ENCODE measurements at places on chromosomes 3 and 15.

DNA sequence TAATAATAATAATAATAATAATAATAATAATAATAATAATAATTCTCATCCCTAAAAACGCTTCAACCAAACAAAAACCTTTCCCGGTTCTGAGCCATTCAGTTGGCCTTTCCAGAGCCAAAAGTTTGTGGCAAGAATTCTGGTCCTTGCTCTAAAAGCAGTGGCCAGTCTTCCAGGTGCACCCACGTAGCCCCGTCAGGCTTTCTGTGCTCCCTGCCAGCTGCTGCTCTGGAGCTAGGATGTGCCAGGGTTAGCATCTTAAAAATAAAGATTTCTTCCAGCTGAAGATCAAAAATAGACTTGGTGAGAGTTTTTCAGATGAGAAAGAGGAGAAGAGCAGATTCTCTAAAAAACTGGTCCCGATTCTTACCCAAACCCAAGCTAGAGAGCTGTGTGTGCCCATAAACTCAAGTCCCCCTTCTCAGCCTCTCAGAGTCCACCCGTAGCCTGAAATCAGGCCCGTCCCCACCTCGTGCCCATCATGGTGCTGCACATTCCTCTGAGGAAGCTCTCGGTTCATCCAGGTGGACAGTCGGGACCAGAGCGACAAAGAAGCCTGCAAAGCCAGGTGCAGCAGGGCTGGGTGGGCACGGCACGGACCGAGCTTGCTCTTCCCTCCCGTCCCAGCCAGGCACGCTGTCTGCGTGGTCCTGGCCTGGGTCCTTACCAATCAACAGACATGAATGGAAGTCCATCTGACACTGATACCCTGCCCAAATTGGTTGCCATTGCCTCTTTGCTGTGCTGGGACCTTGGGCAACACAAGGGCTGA, 155.6 kb downstream of the LRRC28 start:
- no peak for DNase-seq

DNA sequence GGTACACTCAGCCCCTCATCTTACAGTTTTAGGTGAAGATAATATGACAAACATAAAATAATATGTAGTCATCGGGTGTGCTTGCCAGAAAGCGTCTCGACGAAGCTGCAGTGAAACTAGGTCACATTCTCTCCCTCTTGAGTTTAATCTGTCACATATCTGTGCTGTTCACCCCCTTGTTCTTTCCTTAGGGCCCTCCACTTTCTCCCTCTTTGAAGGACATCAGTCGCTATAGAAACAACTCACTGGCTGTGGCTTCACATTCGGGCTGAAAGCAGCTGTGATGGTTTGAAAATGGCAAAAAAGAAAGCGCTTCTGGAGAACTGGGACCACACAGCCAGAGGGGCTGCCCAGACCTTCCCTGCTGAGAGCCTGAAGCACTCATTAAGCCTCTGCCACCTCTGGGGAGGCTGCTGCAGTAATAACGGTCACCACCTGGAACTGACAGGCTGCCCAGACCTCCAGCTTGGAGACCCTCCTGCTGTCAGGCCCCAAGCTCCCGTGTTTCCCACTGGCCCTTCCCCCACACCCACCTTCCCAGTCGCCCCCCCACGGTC, 50.3 kb downstream of the ABTB1 start:
- no peak for DNase-seq

GRCh38 chr3:7456386-7456785, 595.5 kb downstream of the GRM7 start:
- DNase-seq, result no peak

DNA sequence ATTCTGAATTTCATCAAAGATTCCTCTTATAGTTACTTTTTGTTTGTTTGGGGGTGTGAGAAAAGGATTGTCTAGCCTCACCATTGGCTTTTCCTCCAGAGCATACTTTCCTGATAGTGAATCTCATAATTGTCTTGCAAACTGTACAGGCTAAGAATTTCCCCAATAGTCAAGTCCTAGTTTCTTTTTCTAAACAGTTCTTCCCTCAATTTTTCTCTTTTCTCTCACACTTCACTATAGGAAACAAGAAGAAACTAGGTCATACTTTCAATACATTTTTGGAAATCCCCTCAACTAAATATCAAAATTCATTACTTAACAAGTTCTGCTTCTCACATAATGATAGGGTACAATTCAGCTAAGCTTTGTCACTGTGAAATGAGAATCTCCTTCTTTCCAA, 241.9 kb downstream of the IL20RB start:
- DNase-seq, result no peak

DNA sequence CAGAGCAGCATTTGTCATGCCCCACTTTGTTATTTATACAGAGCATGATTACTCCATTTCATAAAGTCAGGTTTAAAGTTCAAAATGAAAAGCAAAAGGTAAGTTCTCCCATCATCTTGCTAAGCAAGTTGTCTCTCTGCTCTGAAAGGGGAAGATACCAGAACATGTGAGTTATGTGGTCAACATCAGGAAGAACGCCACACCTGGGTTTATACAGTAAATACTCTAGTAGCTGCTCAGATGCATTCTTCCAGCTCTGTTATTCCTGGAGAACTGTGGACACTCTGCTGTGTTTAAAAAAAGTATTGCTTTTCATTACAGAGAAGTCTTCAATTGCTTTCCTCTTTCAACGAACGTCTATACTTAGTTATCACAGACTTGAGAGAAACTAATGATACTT, 145.7 kb downstream of the PLCL2 start:
- DNase-seq, result no peak

DNA sequence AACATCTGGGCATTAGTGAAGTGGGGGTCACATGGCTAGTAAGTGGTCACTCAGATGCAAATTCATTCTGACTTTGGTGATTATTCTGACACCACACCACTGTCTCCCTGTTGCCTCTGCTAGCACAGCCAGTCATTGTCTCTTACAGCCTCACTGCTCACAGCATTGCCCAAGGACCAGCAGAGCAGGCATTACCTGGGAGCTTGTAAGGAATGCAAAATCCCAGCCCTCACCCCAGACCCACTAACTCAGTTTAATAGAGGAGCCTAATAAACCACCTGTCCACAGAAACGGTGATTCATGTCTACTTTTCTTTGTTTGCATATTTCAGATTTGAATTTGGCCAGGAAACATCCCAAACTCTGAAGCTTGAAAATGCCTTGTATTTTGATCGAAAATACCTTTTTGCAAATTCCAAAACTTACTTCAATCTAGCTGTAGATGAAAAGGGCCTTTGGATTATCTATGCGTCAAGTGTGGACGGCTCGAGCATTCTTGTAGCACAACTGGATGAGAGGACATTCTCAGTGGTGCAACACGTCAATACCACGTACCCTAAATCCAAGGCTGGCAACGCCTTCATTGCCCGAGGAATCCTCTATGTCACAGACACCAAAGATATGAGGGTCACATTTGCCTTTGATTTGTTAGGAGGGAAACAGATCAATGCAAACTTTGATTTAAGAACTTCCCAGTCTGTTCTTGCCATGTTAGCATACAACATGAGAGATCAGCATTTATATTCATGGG, 62.7 kb downstream of the GLDN start:
- DNase-seq, result no peak

- no peak for DNase-seq
Observed at GRCh38 chr15:40190591-40190990, 29.7 kb downstream of the BUB1B start.

DNA sequence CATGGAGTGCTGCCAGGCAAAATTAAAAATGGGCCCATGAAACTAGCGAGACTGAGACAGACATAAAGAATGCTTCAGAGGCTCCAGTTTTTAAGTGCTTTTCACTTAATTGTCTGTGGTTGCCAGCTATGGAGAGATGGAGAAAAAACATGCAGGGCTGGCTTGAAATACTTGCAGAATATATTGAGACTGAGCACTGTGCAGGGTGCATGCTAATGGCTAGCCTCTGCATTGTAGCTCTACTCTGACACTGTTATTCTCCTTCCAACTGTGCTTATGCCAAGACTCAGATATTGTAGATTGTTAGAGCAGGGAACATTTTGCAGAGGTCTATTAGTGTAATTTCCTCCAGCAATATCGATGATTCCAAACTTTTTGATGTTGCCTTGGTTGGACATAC, 735.0 kb downstream of the PDCD6IP start:
- DNase-seq, result no peak

DNA sequence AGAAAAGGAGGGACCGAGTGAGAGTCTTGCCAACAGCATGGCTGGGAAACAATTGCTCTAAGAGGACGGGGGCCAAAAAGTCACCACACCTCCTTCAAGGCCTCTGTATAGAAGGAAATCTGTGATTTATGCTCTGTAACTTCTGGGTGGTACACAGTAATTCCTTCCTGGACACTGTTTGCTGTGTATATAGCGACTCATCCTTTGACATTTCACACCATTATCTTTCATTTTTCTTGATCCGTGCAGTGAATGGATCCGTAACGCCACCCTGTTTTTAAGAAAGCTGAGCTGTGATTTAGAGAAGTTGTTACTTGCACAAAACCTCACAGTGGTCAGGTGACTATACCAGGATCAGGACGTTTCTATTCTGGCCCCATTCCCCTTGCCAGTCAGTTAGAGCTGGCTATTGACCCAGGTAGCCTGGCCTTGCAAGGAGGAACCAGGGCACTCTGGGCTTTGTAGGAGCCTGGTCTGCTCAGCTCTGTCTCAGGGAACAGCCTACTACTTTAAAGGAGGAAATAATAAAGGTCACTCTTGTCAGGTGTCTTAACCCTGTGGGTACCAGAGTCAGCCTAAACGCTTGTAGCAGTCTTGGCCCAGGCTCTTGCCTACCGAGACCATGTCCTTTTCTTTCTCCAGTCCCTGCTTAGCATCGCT, 86.5 kb upstream of the MYZAP start:
- DNase-seq, result no peak

- no peak for DNase-seq
Observed at GRCh38 chr15:79834495-79834894, 62.3 kb downstream of the MTHFS start.

- no peak for DNase-seq
Observed at GRCh38 chr3:51422211-51422610, 31.1 kb downstream of the RBM15B start.

- DNase-seq, result no peak
Observed at GRCh38 chr3:111787556-111788463, 71.3 kb upstream of the PHLDB2 start.

- no peak for DNase-seq
Observed at GRCh38 chr3:66747261-66747660, 246.4 kb upstream of the LRIG1 start.

DNA sequence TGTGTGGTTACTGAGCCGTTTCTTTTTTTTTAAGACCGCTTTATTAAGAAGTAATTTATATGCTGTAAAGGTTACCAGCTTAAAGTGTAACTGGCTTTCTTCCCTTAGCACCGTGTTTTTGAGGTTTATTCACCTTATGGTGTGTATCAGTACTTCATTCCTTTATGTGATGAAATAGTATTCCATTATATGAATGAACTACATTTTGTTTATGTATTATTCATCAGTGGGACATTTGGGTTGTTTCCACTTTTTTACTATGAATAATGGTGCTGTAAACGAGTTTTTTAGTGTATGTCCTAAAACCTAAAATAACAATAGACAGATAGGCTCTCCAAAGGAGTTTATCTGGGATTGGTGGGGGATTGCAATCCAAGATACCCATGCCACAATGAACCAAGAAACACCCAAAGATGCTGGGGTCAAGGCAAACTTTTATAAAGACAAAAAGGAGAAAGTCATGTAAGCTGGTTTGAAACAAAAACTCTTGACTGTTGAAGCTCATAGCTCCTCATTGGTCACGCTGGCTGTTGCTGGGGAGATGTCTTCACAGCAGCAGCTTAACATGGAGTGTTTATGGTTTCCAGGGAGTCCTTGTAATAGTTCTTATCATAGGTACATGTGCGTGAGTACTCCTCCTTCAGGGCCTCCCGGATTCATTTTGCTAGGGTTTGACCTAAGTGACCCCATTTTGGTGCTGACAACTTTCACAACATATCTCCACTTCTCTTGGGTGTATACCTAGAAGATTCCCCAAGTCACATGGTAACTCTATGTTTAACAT, 16.0 kb downstream of the TM2D3 start:
- no peak for DNase-seq

GRCh38 chr3:30475038-30475808, 131.2 kb upstream of the TGFBR2 start:
- DNase-seq, result no peak

- no peak for DNase-seq
Observed at GRCh38 chr3:30964612-30965011, 70.2 kb upstream of the GADL1 start.

- DNase-seq, result no peak
Observed at GRCh38 chr3:46509661-46510187, 11.9 kb downstream of the RTP3 start.
